ENCODE measurements at places on chromosomes 2 and 18. TPM values are rescaled to one million over a fixed set of nuclear protein-coding genes. Genes with fewer than 3 reads are reported as not detected.

ANKRD30B gene
- 0.14 TPM for polyA plus RNA-seq

UGT1A3 gene
- not detected for polyA plus RNA-seq

AQP12B gene
- polyA plus RNA-seq, result 2.8 TPM

TMEM247 gene
- polyA plus RNA-seq, result not detected

CPO gene
- polyA plus RNA-seq, result 2.0 TPM

NEU2 gene
- not detected for polyA plus RNA-seq

EFR3B gene
- polyA plus RNA-seq, result 8.1 TPM

OST4 gene
- polyA plus RNA-seq, result 269 TPM

COL4A4 gene
- 48.3 TPM for polyA plus RNA-seq

GPAT2 gene
- 3.6 TPM for polyA plus RNA-seq

MATN3 gene
- 3.0 TPM for polyA plus RNA-seq

MAP2 gene
- 38.2 TPM for polyA plus RNA-seq

MC5R gene
- polyA plus RNA-seq, result 0.64 TPM

YIPF4 gene
- 60.4 TPM for polyA plus RNA-seq

ASAP2 gene
- polyA plus RNA-seq, result 59.1 TPM

BUB1 gene
- polyA plus RNA-seq, result 23.2 TPM

CDH20 gene
- polyA plus RNA-seq, result 3.8 TPM

POTEI gene
- polyA plus RNA-seq, result 0.08 TPM

NOTO gene
- polyA plus RNA-seq, result not detected

All from left renal cortex interstitium (tissue), 4 donors.